ENCODE measurements at places on chromosomes 2 and 18. TPM values are rescaled to one million over a fixed set of nuclear protein-coding genes. Genes with fewer than 3 reads are reported as not detected.

PTPN2 gene
- total RNA-seq, result 14.5 TPM

MEP1B gene
- total RNA-seq, result 0.13 TPM

NAT8 gene
- total RNA-seq, result not detected

ATG9A gene
- total RNA-seq, result 66.3 TPM
